ENCODE measurements at places on chromosomes 2 and 18.

GRCh38 chr2:176653479-176654443 lies 384.5 kb downstream of the MTX2 start:
- DNase-seq = peak; percentile 84

DNA sequence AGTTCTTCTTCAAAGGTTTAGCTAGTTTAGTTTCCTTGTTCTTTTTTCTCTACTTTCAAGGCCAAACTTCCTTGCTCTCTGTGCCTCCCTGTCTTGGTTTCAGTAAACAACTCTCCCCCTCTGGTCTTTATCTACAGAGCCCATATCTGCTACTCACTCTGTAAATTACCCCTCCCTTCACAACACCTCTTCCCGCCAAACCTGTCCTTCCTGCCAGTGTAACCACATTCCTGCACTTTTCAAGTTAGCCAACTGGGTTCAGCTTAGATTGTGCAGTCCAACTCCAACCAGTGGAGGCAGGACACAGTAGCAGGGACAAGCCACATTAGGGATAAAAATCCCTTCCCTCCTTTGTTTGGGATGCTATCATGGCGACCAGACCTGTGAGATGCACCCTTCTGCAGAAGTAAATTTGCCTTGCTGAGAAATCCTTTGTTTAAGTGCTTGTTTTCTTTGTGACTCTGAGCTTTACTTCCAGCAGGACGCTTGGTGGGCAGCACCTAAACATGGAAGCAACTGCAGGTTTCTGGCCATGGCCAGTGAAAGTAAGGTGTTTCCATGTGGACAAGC lies 706.0 kb downstream of the KCNJ3 start:
- no peak for DNase-seq

DNA sequence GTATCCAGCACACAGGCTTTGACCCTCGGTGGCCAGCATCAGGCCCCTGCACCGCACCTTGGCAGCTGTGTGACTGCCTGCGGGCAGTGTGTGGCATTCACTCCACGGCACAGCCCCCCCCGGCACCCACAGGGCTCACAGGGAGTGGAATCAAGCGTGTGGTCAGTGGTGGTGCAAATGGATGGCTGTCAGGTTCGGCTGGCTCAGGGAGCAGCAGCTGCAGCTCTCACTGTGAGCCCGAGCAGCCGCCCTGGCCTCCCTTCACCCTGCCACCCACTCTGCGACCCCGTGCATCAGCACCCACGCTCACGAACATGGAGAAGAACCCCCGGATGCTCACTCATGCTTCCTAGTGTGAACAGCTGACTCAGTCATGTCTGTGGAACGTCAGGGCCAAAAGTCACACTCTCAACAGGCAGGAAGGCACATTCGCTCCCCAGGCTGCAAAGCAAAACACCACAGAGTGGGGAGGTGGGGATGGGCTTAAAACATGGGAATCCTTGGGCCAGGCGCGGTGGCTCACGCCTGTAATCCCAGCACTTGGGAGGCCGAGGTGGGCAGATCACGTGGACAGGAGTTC lies 41.5 kb upstream of the GPC1 start:
- DNase-seq = no peak

DNA sequence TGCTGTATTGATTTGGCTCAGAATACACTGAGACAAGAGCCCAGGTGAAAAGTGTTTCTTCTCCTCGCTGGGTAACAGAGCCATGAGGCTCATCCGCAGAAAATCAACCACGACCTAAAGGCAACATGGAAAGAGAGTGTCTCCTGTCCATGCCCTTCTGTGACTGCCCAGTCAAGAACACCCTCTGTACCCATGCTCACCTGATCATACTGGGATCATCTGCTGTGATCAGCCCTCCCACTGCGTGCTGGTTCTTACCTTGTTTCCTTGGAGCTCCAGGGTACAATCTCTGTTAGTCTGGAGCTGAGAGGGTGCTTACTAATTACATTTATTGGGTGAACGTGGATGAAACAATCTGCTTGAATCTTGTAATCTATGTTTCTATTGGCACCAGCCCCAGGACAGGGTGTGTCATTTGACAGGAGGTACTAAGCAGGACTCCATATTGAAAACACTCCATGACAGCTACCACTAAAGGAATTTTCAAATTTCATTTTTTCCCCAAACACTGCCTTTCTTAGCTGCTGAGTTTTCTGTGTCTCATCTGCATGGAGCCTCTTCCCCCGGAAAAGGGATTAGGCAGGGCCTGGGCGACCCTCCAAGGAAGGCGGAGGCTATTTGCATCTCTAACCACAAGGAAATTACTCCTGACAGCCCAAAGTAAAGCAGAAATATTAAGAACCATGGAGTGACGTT lies 39.7 kb upstream of the GRP start:
- DNase-seq = peak; percentile 28

- DNase-seq = peak; percentile 38
Measured at GRCh38 chr2:237223201-237223861, 137.6 kb downstream of the COPS8 start.

DNA sequence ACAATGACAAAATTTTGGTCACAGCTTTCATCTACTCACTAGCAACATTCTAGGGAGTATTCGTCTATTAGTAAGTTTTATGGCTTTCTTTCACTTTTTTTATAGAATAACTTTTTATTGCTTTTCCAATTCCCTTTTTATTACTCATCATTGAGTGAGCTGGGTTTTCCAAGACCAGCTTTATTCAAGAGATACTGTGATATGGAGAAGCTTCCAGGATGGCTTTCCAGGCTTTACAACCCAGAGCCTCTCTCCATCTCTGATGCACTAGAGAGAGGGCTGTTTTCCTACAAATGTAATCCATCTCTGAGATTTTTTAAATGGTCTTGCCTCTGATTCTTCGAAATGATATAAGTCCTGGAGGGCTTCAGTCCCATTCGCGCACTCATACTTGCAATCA lies 118.3 kb downstream of the LDLRAD4 start:
- DNase-seq = no peak

- no peak for DNase-seq
Measured at GRCh38 chr2:235773188-235773928, 279.5 kb downstream of the AGAP1 start.

GRCh38 chr2:146748046-146748445 lies 1096.8 kb upstream of the ACVR2A start:
- DNase-seq = no peak

- peak; percentile 80 for DNase-seq
Measured at GRCh38 chr2:223797811-223798721, 39.3 kb downstream of the AP1S3 start.

DNA sequence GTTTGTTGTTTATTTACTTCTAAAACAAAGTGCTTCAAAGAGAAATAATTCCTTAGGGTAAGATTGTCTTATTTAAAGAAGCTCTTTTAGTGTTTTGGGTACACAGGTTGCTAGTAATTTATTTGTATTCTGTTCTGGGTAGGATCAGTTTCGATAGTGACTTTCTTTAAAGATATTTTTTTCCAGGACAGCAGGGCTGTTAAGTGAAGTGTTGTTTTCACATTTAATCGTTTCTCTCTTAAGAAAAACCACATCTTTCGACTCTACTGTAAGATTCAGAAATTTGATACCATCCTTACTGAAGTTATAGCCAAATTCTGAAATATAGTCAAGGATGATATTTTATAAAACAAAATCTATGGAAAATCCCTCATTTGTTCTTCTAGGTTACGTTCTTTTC lies 17.8 kb downstream of the TNFRSF11A start:
- no peak for DNase-seq
